ENCODE measurements at places on chromosomes 7 and 10. TPM values are rescaled to one million over a fixed set of nuclear protein-coding genes. Genes with fewer than 3 reads are reported as not detected.

GRCh38 chr7:129828989-129829736 lies 123.6 kb downstream of the UBE2H start:
- no peak for DNase-seq

- DNase-seq = no peak
Measured at GRCh38 chr10:21257919-21258318, 267.6 kb downstream of the SKIDA1 start.

- peak; percentile 98 for DNase-seq
Measured at GRCh38 chr7:116393654-116394053, 105.9 kb upstream of the CAV2 start.

GRCh38 chr7:34107276-34107675 lies 201.9 kb downstream of the BMPER start:
- no peak for DNase-seq

Gene NRAP
- not detected for total RNA-seq

Gene PAPSS2
- 102 TPM for total RNA-seq

DNA sequence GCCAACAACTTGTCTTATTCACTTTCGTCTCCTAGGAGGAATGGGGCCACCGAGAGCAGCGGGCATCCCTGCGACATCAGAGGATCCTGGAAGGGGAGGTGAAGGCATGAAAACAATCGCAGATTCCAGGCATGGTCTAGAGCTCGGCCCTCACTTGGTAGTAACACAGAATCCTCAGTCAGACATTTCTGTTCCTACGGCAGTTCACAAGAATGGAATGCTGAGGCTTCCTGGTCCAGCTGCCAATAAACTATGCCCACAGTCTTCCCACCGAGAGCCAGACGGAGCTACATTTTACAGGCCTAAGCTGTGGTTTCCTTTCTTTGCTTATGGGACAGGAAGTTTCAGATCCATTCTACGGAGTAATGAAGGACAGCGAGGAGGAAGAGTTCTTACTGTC lies 75.8 kb downstream of the OR13A1 start:
- DNase-seq = no peak

GRCh38 chr10:128018236-128018635 lies 108.0 kb downstream of the MKI67 start:
- peak; percentile 94 for DNase-seq
